ENCODE measurements at places on chromosomes 5 and 9.
A peak's percentile ranks its signal among the peaks of the same experiment; 100 is the strongest.

DNA sequence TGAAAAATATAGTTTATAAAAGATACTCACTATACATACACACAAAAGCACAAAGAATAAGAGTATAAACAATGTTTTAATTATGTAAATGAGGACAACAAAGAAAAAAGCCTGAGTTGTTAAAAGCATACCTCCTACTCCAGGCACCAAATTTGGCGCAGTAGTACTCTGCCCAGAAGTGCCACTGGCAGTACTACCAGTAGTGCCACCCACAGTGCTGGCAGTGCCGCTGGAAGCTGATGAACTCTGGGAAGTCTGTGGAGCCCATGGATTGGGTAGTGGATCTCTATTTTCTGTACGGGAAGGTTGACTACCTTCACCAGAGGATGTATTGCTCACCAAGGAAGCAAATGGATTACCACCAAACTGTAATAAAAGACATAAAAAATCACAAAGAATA lies 30.2 kb downstream of the UBQLN1 start:
- DNase-seq = no peak

DNA sequence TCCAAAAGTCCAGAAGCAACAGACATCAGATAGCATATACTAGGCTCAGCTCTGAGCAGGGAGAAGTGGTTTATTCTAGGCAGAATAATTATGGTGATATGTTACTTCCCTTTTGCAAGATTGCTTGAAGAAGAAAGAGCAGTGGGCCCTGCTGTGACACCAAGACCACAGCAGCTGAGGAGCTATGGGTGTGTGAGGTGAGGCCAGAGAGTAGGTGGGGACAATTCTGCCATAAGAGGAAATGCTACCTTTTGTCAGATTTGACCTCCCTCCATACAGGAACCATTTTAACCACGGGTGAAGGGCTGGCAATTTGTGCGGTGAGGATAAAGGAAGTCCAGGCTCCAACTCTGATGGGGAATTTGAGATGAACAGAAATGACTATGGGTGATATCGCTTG lies 51.3 kb downstream of the TNFSF15 start:
- DNase-seq = no peak

GRCh38 chr5:56262279-56262678 lies 29.1 kb upstream of the ANKRD55 start:
- DNase-seq = no peak

GRCh38 chr5:124860291-124860655 lies 113.8 kb upstream of the ZNF608 start:
- DNase-seq = no peak

- no peak for DNase-seq
These were observed 24.3 kb downstream of the SPAAR start for GRCh38 chr9:35933550-35934067.

DNA sequence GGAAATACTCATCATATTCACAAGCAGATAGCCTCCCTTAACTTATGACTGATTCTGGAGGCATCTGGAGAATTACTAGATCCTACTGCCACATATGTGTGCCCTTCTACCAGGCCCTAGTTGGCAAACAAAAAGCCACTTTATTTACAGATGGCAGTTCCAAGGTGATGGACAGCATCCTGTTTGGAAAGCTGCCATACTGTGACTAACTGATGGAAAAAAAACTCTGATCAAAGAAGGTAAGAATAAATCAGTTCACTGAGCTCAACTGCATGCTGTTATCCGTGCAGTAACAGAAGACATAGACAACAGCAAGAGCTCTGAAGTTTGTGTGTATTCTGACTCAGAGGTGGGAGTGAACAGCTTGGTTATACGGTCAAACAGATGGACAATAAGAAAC lies 279.8 kb upstream of the POU5F2 start:
- peak; percentile 39 for DNase-seq

DNA sequence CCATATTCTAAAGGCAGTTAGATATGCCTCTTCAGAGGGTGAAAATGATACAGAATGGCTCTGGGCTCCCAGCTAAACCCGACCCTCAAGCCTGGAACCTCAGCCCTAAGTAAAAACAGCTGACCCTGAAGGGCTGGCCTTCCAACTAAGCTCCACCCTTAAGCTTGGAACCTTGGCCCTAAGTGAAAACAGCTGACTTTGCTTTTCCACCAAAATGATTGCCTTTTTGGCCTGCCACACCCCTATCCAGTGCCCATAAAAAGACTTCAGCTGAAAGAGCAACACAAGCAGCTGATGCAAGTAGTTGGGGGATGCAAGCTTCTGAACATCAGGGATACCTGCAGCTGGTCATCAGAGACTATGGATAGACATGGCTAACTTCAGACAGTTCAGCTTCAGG lies 647.4 kb upstream of the SGCD start:
- no peak for DNase-seq
